ENCODE measurements at places on chromosomes 7 and 10.

DNA sequence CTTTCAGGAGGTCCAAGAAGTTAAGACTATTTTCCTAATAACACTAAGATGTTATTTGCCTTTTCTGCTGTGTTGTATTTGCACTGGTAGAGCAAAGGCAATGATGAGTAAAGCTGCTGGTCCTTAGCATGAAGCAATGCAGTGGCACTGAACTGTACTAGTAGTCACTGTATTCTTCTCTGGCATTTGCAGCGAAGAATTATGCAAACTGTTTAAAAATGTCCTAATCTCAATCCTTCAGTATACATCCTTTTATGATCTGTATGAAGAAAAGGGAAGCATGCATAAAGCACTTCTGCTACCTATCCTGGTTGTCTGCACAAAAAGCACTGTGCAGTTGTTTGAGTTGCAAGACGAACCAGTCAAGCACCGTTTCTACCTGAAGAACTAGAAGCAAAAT lies 20.4 kb downstream of the IGF2BP3 start:
- peaks cover 5% of the 10 kb centered on the region for H3K27me3 ChIP-seq
- H3K27ac ChIP-seq = no peak overlapping the region
- no peaks in the 10 kb centered on the region for H3K36me3 ChIP-seq
- H3K4me1 ChIP-seq = no peaks in the 10 kb centered on the region
- no peak for DNase-seq

- no peak for DNase-seq
- no peaks in the 10 kb centered on the region for H3K27me3 ChIP-seq
- no peak overlapping the region for H3K27ac ChIP-seq
- H3K4me1 ChIP-seq = no peaks in the 10 kb centered on the region
- no peak overlapping the region for H3K4me3 ChIP-seq
Measured at GRCh38 chr7:16086743-16087142, 334.6 kb downstream of the CRPPA start.

GRCh38 chr7:25124465-25125136 lies 459 bp downstream of the CYCS start:
- no peaks in the 10 kb centered on the region for H3K27me3 ChIP-seq
- H3K4me1 ChIP-seq = peaks cover 4% of the 10 kb centered on the region
- no peaks in the 10 kb centered on the region for H3K36me3 ChIP-seq
- H3K4me3 ChIP-seq = peak overlapping the region; percentile 100
- H3K27ac ChIP-seq = peak overlapping the region; percentile 97
- DNase-seq = no peak

GRCh38 chr7:116679500-116679899 lies 7.5 kb downstream of the MET start:
- no peaks in the 10 kb centered on the region for H3K36me3 ChIP-seq
- H3K4me3 ChIP-seq = no peak overlapping the region
- no peaks in the 10 kb centered on the region for H3K4me1 ChIP-seq
- DNase-seq = no peak

- no peaks in the 10 kb centered on the region for H3K36me3 ChIP-seq
- no peak overlapping the region for H3K4me3 ChIP-seq
- DNase-seq = no peak
- no peak overlapping the region for H3K27ac ChIP-seq
Measured at GRCh38 chr7:106655703-106656498, 5.1 kb downstream of the CCDC71L start.

GRCh38 chr10:58331646-58332045 lies 3.2 kb upstream of the UBE2D1 start:
- no peak overlapping the region for H3K27ac ChIP-seq
- no peak overlapping the region for H3K4me3 ChIP-seq
- H3K27me3 ChIP-seq = no peaks in the 10 kb centered on the region
- DNase-seq = no peak
- no peaks in the 10 kb centered on the region for H3K36me3 ChIP-seq

- H3K4me3 ChIP-seq = no peak overlapping the region
- DNase-seq = no peak
- H3K36me3 ChIP-seq = no peaks in the 10 kb centered on the region
- H3K27ac ChIP-seq = no peak overlapping the region
- H3K4me1 ChIP-seq = no peaks in the 10 kb centered on the region
- no peaks in the 10 kb centered on the region for H3K27me3 ChIP-seq
Measured at GRCh38 chr7:87129332-87129731, 22.9 kb upstream of the DMTF1 start.

DNA sequence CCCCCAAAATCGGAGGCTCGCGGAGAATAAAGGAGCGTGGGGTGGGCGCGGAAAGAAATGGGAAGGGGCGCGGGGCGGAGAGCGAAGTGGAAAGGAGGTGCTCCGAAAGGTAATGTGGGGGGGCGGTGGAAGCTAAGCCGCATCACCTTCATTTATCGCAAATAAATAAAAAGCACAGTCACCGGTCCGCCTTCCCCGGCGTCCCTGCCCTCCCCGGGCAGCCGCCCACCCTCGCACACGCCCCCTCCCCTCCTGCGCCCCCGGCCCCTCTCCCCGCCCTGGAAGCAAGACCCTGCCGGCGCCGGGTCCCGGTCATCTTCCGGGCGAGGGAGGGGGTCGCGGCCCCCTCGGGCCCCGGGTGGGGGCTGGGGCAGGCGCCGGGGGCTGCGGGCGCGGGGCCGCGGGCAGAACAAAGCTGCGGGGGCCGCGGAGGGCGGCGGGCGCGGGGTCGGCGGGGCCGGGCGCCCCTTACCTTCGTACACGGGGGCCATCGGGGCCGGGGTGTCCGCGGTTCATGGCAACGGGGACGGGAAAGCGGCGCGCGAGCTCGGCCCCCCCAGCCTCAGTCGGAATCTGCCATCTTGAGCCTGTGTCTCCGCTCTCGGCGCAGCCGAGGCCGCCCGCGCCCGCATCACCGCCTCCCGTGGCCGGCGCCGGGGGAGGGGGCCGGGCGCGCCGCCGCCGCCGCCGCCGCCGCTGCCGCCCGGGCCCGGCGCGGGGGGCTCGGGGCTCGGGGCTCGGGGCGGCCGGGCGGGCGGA lies 486 bp downstream of the HIPK2 start:
- H3K27ac ChIP-seq = peak overlapping the region; percentile 99
- DNase-seq = peak; percentile 41
- no peaks in the 10 kb centered on the region for H3K4me1 ChIP-seq
- H3K36me3 ChIP-seq = no peaks in the 10 kb centered on the region
- no peaks in the 10 kb centered on the region for H3K27me3 ChIP-seq

DNA sequence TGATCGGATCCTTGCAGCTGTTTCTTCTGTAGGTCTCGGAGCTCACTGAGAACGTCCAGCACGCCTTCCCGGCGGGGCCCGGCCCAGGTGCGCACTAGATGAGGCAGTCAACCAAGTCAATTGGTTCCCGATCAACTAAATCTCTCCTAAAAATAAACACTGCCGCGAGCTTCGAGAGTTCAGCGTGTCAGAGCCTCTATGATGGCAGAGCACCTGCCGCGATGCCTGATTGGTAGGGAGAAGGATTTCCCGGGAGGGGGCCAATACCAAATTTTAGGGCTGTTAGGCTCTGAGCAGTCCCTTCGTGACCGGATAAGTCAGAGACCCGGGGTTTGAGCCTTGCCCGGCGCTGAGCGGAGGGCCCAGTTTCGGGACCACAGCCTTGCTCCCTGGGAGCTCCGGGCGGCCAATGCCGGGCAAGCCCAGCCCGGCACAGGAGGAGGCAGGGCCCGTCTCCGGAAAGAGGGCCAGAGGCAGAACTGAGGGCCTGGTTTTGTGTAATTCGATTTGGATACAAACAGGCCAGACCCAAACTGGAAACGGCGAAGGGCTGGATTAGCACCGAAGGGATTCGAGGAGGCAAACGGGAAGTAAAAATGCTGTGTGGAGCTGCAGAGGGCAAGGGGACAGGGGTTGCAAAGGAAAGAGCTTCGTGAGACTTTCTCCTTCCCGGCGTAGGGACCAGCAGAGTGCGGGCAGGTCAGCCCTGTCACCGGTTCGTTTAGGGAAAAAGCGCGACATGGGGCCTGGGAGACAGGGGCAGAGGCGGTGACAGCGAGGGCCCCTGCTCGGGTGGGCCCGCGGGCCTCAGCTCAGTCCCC lies 569 bp downstream of the SLC26A5 start:
- H3K4me3 ChIP-seq = no peak overlapping the region
- H3K4me1 ChIP-seq = peaks cover 9% of the 10 kb centered on the region
- DNase-seq = no peak
- H3K36me3 ChIP-seq = no peaks in the 10 kb centered on the region
- no peaks in the 10 kb centered on the region for H3K27me3 ChIP-seq

DNA sequence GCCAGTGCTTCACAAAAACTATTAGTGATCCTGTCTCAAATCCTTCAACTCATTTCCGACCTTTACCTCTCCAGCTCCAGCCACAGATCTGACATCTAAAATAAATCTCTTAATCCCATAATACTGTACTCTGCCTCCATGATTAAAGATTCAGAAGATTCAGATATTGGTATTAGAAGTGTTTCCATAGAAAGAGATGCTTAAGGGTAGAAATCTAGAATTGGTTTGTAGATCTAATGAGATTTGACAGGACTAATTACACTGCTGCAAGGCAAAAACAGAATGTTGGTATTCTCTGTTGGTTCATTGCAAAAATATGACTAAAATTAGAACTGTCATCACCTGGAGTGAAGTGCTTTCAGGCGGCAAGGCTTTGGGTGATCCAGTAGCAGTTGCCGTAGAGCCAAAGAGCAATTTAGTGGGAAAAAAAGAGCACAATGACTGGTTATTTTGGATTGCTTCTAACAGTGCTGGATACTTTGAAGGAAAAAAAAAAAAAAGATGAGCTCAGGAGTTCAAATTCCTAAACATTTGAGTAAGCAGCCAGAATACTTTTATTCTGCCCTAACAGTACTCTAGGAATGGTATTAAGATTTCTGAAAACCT lies 940.1 kb upstream of the SORCS1 start:
- H3K36me3 ChIP-seq = no peaks in the 10 kb centered on the region
- no peak for DNase-seq
- H3K27me3 ChIP-seq = no peaks in the 10 kb centered on the region

GRCh38 chr10:15295537-15296325 lies 75.4 kb downstream of the FAM171A1 start:
- no peaks in the 10 kb centered on the region for H3K27me3 ChIP-seq
- no peak overlapping the region for H3K27ac ChIP-seq
- no peak for DNase-seq
- no peaks in the 10 kb centered on the region for H3K4me1 ChIP-seq
- H3K36me3 ChIP-seq = no peaks in the 10 kb centered on the region
- no peak overlapping the region for H3K4me3 ChIP-seq

DNA sequence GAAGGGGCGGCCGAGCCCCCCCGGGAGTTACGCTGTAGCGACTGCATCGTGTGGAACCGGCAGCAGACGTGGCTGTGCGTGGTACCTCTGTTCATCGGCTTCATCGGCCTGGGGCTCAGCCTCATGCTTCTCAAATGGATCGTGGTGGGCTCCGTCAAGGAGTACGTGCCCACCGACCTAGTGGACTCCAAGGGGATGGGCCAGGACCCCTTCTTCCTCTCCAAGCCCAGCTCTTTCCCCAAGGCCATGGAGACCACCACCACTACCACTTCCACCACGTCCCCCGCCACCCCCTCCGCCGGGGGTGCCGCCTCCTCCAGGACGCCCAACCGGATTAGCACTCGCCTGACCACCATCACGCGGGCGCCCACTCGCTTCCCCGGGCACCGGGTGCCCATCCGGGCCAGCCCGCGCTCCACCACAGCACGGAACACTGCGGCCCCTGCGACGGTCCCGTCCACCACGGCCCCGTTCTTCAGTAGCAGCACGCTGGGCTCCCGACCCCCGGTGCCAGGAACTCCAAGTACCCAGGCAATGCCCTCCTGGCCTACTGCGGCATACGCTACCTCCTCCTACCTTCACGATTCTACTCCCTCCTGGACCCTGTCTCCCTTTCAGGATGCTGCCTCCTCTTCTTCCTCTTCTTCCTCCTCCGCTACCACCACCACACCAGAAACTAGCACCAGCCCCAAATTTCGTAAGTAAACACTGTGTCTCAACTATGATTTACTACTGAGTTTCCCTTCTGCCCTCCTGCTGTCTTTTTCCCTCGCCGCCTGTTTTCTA lies 666 bp downstream of the NRG3 start:
- no peak overlapping the region for H3K4me3 ChIP-seq
- H3K4me1 ChIP-seq = no peaks in the 10 kb centered on the region
- H3K36me3 ChIP-seq = no peaks in the 10 kb centered on the region

GRCh38 chr10:3803927-3804741 lies 19.1 kb upstream of the KLF6 start:
- no peaks in the 10 kb centered on the region for H3K36me3 ChIP-seq
- no peak overlapping the region for H3K4me3 ChIP-seq
- no peaks in the 10 kb centered on the region for H3K4me1 ChIP-seq
- no peaks in the 10 kb centered on the region for H3K27me3 ChIP-seq
- H3K27ac ChIP-seq = peak overlapping the region; percentile 77
- no peak for DNase-seq

- H3K27ac ChIP-seq = no peak overlapping the region
- no peak for DNase-seq
Measured at GRCh38 chr7:135584362-135585353, 26.9 kb downstream of the NUP205 start.

- no peak for DNase-seq
- no peaks in the 10 kb centered on the region for H3K36me3 ChIP-seq
- H3K4me1 ChIP-seq = peaks cover 6% of the 10 kb centered on the region
- H3K27ac ChIP-seq = no peak overlapping the region
- no peak overlapping the region for H3K4me3 ChIP-seq
- H3K27me3 ChIP-seq = no peaks in the 10 kb centered on the region
Measured at GRCh38 chr7:17367502-17367901, 69.0 kb downstream of the AHR start.

DNA sequence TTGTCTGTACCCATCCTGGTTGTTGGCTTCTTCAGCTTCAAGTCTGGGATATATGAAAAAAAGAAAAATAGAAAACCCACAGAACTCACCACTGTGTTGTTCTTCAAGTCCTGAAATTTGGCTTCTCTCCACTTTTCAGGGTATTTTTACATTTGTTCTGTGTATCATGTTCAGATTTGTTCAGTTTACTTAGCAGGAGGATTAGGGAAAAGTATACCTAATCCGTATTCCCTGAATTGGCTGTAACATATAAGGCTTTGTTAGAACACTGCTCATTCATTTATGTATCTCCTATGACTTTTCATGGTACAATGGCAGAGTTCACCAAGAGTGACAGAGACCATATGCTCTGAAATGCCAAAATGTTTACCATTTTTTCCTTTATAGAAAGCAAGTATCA lies 146.9 kb downstream of the PTN start:
- H3K36me3 ChIP-seq = no peaks in the 10 kb centered on the region
- no peak for DNase-seq
- no peak overlapping the region for H3K4me3 ChIP-seq
- H3K4me1 ChIP-seq = no peaks in the 10 kb centered on the region

- H3K27me3 ChIP-seq = no peaks in the 10 kb centered on the region
- H3K4me1 ChIP-seq = no peaks in the 10 kb centered on the region
- H3K36me3 ChIP-seq = no peaks in the 10 kb centered on the region
- H3K27ac ChIP-seq = no peak overlapping the region
- no peak for DNase-seq
Measured at GRCh38 chr7:139821349-139822105, 7.5 kb upstream of the TBXAS1 start.

- H3K4me1 ChIP-seq = no peaks in the 10 kb centered on the region
- no peaks in the 10 kb centered on the region for H3K36me3 ChIP-seq
- H3K27me3 ChIP-seq = no peaks in the 10 kb centered on the region
- no peak overlapping the region for H3K4me3 ChIP-seq
- H3K27ac ChIP-seq = no peak overlapping the region
Measured at GRCh38 chr10:61804414-61804813, 97.1 kb upstream of the ARID5B start.

- H3K36me3 ChIP-seq = no peaks in the 10 kb centered on the region
- H3K4me1 ChIP-seq = no peaks in the 10 kb centered on the region
- DNase-seq = no peak
- H3K27me3 ChIP-seq = no peaks in the 10 kb centered on the region
Measured at GRCh38 chr7:140585333-140585732, 55.3 kb downstream of the DENND2A start.

GRCh38 chr7:88312061-88312663 lies 5.5 kb upstream of the STEAP4 start:
- DNase-seq = peak; percentile 48
- no peaks in the 10 kb centered on the region for H3K4me1 ChIP-seq
- no peaks in the 10 kb centered on the region for H3K36me3 ChIP-seq
- no peaks in the 10 kb centered on the region for H3K27me3 ChIP-seq

Data from uterus (tissue), 4 donors.